ENCODE measurements at places on chromosomes 2 and 18. TPM values are rescaled to one million over a fixed set of nuclear protein-coding genes. Genes with fewer than 3 reads are reported as not detected.
A peak's percentile ranks its signal among the peaks of the same experiment; 100 is the strongest.

- no peak for DNase-seq
Measured at GRCh38 chr2:28433935-28434599, 41.4 kb downstream of the FOSL2 start.

- DNase-seq, result no peak
Measured at GRCh38 chr2:137380610-137381009, 583.7 kb upstream of the HNMT start.

DNA sequence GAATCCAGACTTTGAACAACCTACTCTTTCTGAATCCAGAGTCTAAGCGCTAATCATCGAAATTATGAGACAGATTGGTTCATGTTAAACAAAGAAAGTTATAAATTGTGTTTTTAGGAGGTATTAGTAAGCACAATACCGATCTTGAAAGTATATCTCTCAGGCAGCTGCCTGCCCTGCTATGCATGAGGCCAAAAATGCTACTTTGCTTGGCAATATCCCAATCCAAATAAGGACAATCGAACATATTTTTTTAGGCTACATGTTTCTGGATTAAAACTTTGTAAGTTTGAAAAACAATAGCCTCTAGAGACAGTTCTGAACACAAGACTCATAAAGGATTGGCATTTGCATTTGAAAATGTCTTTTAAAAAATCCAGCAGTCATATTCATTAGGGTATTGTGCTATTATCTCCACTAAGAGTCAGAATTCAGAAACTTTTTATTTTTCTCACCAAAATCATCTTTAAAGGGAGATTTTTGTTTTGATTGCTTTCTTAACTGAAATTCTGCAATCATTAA lies 167.1 kb downstream of the PDE1A start:
- DNase-seq, result no peak

GRCh38 chr2:241862775-241863535 lies 4.3 kb upstream of the PDCD1 start:
- no peak for DNase-seq

DNA sequence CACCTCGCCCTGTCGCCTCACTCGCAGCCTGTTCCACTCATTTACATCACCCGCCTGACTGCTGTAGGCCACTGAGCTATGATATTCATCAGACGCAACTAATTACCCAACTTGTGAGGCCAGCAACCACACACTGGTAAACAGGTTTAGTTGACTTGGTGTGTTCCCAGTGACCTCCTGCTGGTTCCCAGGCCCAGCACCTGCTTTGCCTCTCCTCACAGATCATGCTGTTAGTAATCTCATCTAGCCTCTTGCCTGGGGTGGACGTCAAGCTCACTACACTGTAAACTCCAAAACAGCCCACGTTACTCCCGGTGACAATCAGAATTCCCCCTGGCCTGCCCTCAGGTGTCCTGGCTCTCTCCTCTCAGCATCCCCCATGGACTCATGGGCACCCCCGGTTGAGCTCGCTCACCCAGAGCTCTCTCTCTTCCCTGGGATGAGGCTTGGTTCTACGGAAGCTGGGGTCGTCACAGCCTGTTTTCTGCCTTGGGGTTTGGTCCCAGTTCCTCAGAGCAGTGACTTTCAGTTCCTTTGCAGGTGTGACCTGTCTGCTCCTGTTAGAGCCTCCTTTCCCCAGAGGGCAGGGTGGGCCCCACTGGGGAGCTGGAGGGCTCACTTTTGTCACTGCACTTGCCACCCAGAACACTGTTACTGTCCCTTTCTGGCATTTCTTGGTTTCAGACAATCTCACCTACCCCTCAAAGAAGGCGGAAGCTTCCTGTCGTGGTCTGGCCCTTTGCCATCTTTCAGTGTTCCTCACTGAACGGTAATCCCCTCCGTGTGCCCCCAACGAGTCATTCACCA lies 40.3 kb downstream of the INPP5D start:
- peak; percentile 95 for DNase-seq

- no peak for DNase-seq
Measured at GRCh38 chr2:60679036-60679780, 76.9 kb upstream of the PAPOLG start.

DNA sequence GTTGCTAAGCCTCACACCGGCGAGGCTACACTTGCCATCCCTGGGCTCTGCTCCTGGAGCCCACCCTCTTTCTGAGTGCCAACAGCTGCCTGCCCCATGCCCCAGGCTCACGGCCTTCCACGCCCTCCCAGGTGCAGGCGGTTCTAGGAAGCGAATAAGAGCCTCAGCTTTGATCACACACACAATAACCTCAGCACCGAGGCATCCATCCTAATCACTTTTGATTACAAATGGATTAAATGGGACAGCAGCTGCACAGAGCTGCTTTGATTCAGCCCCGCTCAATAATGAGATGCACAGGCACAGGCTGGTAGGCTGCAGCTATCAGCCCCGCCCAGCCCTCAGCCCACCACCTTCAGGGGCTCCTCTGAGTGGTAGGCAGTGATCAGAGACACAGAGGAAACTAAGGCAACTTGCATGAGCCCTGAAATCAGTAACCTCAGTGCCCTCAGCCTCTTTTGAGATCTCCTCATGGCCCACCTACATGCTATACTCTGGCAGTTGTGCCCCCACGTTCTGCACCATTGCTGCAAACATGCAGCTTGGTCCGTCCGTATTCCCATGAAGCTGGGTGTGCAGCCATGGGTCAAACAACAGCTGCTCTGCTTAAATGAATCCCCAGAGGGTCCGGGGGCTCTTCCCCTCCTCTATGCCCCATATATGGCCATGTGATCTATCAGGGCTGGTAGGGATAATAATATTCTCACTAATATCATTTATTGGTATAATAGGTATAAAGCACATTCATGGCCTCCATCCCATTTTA lies 171.4 kb downstream of the SETBP1 start:
- no peak for DNase-seq

- no peak for DNase-seq
Measured at GRCh38 chr2:146764301-146764700, 1080.5 kb upstream of the ACVR2A start.

- no peak for DNase-seq
Measured at GRCh38 chr2:193793914-193794313, 1599.2 kb upstream of the TMEFF2 start.

DNA sequence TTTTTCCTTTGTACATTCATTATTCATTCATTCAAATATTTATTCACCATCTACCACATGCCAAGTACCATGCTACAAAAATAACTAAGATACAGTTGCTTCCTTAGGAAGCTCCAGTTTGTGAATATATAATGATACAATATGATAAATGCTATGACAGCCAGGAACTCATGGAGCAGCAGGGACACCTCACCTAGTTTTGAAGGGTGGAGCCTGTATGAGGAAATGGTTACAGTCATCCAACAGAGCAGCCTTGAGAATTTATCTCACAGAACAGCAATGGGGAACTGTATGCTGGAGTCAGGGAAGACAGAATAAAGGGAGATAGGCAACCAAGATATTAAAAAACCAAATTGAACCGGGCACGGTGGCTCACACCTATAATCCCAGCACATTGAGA lies 124.0 kb downstream of the OSBPL1A start:
- DNase-seq, result no peak

DNA sequence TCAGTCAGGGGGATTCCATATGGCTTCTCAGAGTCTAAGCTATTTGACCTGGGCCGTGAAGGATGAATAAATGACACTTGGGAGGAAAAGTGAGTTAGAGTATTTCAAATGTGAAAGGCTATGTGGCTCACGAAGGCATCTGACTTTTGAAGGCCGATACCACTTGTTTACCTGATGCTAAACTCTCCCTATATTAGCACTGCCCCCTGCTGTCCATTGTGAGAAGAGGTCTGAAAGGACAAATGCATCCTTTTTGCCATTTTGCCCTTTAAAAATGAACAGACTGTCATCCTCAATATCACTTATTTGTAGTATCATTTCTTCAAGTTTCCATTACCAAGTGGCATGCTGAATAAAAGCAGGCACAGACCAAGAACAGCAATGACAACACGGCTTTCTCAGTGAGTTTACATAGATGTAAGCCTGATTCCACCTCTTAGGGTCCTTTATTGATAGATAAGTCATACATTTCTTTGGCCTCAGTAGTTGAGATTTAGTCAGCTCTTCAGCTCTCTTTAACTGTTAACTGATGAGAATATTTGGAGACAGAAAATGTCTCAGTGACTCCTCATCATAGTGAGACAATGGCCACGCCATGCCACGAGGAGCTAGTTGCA lies 40.1 kb downstream of the DOCK10 start:
- DNase-seq, result peak; percentile 60

DNA sequence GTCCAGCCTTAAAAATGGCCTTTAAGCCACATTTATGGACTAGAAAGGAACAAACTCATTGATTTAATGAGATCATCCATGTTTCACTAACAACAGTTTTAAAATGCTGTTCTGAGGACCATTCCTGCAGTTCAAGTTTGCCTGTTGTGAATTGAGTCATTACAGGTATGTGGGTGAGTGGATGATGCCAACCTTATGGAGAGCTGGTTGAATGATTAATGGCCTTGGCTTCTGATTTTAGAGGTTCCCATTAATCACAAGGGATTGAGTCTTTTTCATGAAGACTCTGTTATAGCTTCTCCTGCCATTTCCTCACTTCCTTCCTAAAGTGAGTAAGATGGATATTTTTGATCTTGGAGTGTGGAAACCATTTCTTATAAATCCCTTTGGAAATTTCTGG lies 459.8 kb upstream of the SLC14A2 start:
- no peak for DNase-seq

The CCDC68 gene
- not detected for total RNA-seq

The SIX2 gene
- not detected for total RNA-seq

The PCARE gene
- 0.08 TPM for total RNA-seq

The SNED1 gene
- total RNA-seq, result 7.3 TPM

The ADD2 gene
- 0.08 TPM for total RNA-seq

The ASB18 gene
- total RNA-seq, result not detected
